ENCODE measurements at places on chromosomes 7 and 10.

DNA sequence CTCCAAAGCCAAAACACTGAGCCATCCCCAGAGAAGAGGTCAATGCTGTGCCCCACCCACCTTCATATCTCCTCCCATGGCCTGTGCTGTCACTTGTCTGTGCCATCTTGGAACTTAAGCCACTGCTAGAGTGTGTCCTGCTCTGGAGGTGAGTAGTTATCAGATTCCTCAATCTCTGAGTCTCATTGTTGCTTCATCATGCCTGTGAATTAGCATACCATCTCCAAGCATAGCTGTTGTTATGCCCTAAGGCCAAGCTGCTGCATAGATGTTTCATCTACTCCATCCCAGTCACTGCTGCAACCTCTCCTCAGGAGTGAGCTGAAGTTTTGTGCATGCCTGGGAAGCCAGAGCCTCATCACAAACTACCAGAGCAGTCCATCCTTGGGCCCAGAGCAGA, 349.0 kb downstream of the ZWINT start:
- H3K27me3 ChIP-seq, result no peaks in the 10 kb centered on the region
- H3K4me1 ChIP-seq, result no peaks in the 10 kb centered on the region
- H3K36me3 ChIP-seq, result no peaks in the 10 kb centered on the region
- no peak overlapping the region for H3K27ac ChIP-seq
- no peak for DNase-seq

DNA sequence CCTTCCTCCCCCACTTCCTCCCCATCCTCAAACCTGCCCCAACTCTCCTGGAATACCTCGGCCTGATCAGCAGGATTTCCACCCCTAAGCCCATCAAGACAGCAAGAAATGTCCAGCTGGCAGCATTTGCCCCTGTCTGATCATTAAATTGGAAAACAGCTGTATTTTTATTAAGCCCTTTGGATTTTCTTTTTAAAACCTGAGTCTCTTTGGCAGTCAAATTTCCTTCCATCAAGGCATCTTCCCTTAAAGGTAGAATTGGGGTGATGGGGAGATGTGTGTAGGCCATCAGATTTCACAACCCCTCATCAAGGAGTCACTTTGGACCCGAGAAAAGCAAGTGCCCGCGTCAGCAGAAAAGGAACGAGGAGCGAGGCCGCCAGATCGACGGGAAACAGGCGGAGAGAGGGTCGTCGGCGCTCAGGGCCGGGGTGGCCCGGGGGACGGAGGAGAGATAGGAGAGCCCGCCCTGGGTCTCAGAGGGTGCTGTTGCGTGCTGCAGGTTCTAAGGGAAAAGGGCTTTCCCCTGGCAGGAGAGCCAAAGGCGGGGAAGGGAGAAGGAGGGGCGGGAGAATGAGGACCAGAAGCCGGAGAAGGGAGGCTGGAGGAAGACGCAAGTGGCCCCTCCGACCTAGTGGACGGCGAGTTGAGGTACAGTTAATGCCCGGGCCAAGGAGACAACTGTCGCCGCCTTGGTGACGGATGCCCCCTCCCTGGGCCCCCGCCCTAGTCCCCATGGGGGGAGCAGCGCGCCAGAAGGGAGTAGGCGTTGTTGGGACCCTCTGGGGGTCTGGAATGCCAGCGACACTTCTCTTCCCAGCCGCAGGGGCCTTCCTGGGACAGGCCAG, 11.5 kb upstream of the GATA3 start:
- H3K4me3 ChIP-seq, result peak overlapping the region; percentile 45
- no peak for DNase-seq
- H3K27ac ChIP-seq, result peak overlapping the region; percentile 93
- peaks cover 87% of the 10 kb centered on the region for H3K27me3 ChIP-seq
- H3K36me3 ChIP-seq, result peaks cover 12% of the 10 kb centered on the region
- peaks cover 52% of the 10 kb centered on the region for H3K4me1 ChIP-seq

DNA sequence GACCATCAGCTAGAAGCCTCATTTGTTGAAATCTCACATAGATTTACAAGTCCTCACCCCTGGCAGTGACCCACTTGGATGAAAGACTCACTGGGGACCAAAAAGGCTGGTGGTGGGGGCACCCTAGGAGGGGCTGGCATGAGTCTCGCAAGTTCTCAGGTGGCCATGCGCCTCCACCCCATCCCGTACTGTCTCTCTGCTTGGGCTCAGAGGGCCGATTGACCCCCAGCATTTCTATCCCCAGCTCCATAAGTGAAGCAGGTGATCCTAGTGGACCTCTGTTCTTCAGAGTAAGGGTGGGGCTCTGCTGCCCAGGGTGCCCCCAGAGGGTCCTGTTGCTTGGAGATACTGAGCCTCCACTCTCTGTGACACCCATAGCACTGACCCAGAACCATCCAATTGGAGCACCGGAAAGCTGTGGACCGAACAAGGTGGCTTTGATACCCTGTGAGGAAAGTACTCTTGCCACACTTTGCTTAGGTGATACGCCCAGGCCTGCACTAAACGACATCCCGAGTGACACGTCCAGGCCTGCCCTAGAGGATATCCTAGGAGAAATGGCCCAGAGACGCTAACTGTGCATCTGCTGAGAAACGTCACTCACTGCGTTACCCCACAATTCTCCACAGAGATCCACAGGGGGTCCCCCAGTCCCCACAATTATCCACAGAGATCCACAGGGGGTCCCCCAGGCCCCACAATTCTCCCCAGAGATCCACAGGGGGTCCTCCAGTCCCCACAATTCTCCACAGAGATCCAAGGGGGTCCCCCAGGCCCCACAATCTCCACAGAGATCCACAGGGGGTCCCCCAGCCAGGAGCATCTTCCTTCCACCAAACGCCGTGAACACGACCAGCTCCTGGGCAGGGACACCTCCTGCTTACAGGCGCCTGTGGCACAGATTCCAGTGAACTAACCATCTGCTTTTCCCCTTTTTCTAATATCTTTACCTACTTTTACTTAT, 262.9 kb downstream of the PTPRN2 start:
- peaks cover 6% of the 10 kb centered on the region for H3K27me3 ChIP-seq
- DNase-seq, result no peak
- no peaks in the 10 kb centered on the region for H3K4me1 ChIP-seq
- H3K4me3 ChIP-seq, result no peak overlapping the region

- no peak overlapping the region for H3K27ac ChIP-seq
- no peak for DNase-seq
- H3K36me3 ChIP-seq, result no peaks in the 10 kb centered on the region
- no peaks in the 10 kb centered on the region for H3K4me1 ChIP-seq
These were observed 780.0 kb downstream of the SORCS1 start for GRCh38 chr10:106384496-106384895.

DNA sequence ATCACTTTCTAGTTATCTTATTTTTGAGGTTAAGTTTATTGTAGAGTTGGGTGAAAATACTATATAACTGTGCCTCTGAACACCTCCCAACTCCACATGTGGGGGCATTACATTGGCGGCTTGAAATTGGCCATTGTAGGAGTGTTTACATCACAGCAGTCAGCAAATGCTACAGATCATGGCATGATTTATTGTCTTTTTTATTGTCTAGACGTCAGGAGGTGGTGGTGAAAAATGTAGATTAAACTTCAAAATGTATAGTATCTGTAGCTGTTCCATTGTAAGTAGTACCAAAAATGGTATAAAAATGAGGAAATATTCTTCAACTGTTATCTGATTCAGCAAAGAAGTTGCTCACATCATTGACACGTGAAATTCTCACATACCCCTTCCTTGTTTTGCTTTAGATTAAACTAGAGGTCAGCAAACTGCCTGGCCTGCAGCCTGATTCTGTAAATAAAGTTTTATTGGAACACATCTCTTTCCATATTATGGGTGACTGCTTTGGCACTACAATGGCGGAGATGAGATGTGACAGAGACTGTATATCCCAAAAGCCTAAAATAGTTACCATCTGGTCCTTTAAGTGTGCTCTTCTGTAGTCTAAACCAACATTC, 35.0 kb downstream of the TAF3 start:
- no peaks in the 10 kb centered on the region for H3K27me3 ChIP-seq
- H3K4me1 ChIP-seq, result peaks cover 44% of the 10 kb centered on the region
- H3K27ac ChIP-seq, result no peak overlapping the region
- no peak for DNase-seq
- peaks cover 17% of the 10 kb centered on the region for H3K36me3 ChIP-seq
- no peak overlapping the region for H3K4me3 ChIP-seq

DNA sequence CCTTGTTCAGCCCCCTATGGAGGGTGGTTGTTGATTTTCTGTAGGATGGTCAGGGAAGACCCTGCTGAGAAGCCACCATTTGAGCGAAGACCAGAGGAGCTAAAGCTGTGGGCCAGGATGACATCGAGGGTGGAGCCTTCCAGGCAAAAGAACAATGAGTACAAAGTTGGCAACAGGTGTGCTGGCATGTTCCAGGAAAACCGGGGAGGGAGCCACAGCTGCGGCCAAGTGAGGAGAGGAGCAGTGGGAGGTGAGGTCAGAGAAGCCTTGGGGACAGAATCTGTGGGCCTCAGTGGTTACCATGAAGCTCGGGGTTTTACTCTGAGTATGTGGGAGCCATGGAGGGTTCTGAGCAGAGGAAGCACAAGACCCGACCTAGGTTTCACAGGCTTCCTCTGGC, 75.6 kb upstream of the ZNF479 start:
- H3K4me3 ChIP-seq, result no peak overlapping the region
- H3K27me3 ChIP-seq, result no peaks in the 10 kb centered on the region
- DNase-seq, result no peak
- H3K4me1 ChIP-seq, result no peaks in the 10 kb centered on the region
- H3K36me3 ChIP-seq, result no peaks in the 10 kb centered on the region

GRCh38 chr7:50056131-50056530, 36.9 kb downstream of the ZPBP start:
- no peak overlapping the region for H3K4me3 ChIP-seq
- no peak overlapping the region for H3K27ac ChIP-seq
- H3K36me3 ChIP-seq, result no peaks in the 10 kb centered on the region
- H3K4me1 ChIP-seq, result no peaks in the 10 kb centered on the region

DNA sequence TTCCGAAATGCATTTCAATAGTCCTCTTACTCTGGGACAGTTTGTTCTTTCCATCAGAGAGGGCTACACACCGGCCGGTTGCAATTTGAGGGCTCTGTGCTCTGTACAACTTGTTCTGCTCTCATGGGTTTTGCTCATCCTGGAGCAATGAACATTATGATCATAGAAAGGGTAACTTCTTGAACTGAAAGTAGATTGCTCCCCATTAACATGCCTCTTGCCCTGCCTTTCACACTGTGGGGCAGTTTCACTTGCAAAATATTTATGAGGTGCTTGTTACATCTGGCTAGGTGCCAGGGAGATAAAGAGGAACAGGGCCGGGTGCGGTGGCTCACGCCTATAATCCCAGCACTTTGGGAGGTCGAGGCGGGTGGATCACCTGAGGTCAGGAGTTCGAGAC, 97.3 kb upstream of the MPP7 start:
- H3K4me3 ChIP-seq, result no peak overlapping the region
- no peak for DNase-seq
- H3K36me3 ChIP-seq, result no peaks in the 10 kb centered on the region

DNA sequence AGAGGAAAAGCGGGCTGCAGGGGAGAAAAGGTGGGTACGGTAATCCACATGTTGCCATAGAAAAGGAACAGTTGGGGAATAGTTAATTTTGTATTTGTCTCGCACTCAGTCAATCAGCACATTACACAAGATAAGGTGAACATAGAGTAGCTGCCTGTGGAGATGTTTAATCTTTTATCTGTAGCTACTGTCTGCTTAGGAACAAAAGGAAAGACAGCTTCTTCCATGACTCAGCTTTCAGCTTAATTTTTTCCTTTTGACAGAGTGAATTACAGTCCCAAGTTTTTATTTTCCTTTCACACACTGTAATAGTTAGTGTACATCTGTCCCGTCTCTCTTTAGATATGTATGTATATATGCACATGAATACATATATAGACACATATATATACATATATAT, 39.3 kb upstream of the PODXL start:
- DNase-seq, result no peak
- H3K27me3 ChIP-seq, result peaks cover 13% of the 10 kb centered on the region
- H3K4me3 ChIP-seq, result no peak overlapping the region
- no peaks in the 10 kb centered on the region for H3K36me3 ChIP-seq
- no peak overlapping the region for H3K27ac ChIP-seq

- peaks cover 6% of the 10 kb centered on the region for H3K36me3 ChIP-seq
- no peak for DNase-seq
- no peak overlapping the region for H3K27ac ChIP-seq
- no peak overlapping the region for H3K4me3 ChIP-seq
- H3K27me3 ChIP-seq, result peaks cover 12% of the 10 kb centered on the region
These were observed 18.5 kb upstream of the FOXL3 start for GRCh38 chr7:271266-272107.

- peaks cover 12% of the 10 kb centered on the region for H3K4me1 ChIP-seq
- no peak overlapping the region for H3K4me3 ChIP-seq
- no peaks in the 10 kb centered on the region for H3K36me3 ChIP-seq
- no peak for DNase-seq
- H3K27ac ChIP-seq, result no peak overlapping the region
These were observed 109.0 kb downstream of the PRKCQ start for GRCh38 chr10:6470894-6471618.

DNA sequence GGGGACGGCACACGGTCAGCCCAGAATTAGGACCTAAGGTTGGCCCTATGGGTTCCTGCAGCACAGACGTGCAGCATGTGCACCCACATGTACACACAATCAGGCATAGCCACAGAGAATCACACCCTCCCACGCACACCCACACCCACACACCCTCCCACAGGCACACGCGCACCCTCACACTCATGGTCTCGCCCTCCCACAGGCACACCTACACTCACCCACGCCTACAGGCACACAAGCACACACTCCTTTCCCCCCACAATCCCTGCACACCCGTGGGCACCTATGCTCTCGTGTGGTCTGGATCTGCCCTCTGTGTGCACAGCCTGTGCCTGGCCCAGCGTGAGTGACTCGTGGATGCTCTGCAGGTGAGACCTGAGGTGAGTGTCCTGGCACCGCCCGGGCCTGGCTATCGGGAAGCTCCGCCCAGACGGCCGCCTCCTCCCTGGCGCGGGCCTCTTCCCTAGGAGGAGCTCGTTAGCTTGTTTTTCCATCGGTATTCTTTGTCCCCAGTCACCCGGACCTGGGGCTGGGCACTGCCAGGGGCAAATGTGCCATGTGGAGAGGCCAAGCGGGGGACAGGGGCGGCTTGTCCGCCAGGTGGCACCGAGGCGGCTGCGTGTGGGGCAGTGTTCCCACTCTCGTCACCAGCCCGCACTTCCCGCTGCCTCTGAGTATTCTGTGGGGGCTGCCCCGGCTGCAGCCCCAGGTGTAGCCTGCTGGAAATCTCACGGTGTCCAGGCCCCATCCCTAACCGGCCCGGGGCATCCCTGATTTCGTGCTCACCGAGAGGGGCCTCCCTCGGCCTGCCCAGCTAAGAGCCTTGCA, 110.2 kb upstream of the FAM20C start:
- no peaks in the 10 kb centered on the region for H3K4me1 ChIP-seq
- no peak overlapping the region for H3K27ac ChIP-seq
- no peak for DNase-seq
- no peaks in the 10 kb centered on the region for H3K36me3 ChIP-seq

- H3K27ac ChIP-seq, result no peak overlapping the region
- no peaks in the 10 kb centered on the region for H3K4me1 ChIP-seq
- H3K27me3 ChIP-seq, result no peaks in the 10 kb centered on the region
These were observed 91.5 kb downstream of the SEMA3D start for GRCh38 chr7:85095366-85095765.

- no peak overlapping the region for H3K4me3 ChIP-seq
- peaks cover 8% of the 10 kb centered on the region for H3K27me3 ChIP-seq
- no peak overlapping the region for H3K27ac ChIP-seq
- DNase-seq, result no peak
- peaks cover 2% of the 10 kb centered on the region for H3K36me3 ChIP-seq
These were observed 20.8 kb downstream of the MYO3A start for GRCh38 chr10:25954851-25955250.

GRCh38 chr7:6419310-6419773, 28.4 kb downstream of the DAGLB start:
- peaks cover 5% of the 10 kb centered on the region for H3K4me1 ChIP-seq
- H3K27ac ChIP-seq, result peak overlapping the region; percentile 81
- H3K36me3 ChIP-seq, result peaks cover 58% of the 10 kb centered on the region
- no peaks in the 10 kb centered on the region for H3K27me3 ChIP-seq

Measured in stimulated activated naive B cell treated with anti-CD40 and anti-IgM and Interleukin-4, amounts not matched to agents 10 μg/mL and 1 μg/mL and 100 μg/mL, for 72 hours (primary cell).